ENCODE measurements at places on chromosomes 16 and 17. TPM values are rescaled to one million over a fixed set of nuclear protein-coding genes. Genes with fewer than 3 reads are reported as not detected.

KRTAP4-6 gene
- not detected for total RNA-seq

KLHL10 gene
- 0.07 TPM for total RNA-seq

IL34 gene
- not detected for total RNA-seq

CDH15 gene
- not detected for total RNA-seq

PIK3R6 gene
- 9.0 TPM for total RNA-seq

BICDL2 gene
- 0.23 TPM for total RNA-seq

IRX5 gene
- total RNA-seq = 0.32 TPM

MYH2 gene
- not detected for total RNA-seq

ATP1B2 gene
- 0.16 TPM for total RNA-seq

RGS11 gene
- 0.34 TPM for total RNA-seq

CRISPLD2 gene
- total RNA-seq = 0.50 TPM

PIK3R5 gene
- 56.2 TPM for total RNA-seq

TNS4 gene
- 14.0 TPM for total RNA-seq

C1QTNF1 gene
- not detected for total RNA-seq

METRN gene
- 10.3 TPM for total RNA-seq

SGCA gene
- not detected for total RNA-seq

SLC13A5 gene
- total RNA-seq = not detected

ABCC11 gene
- 0.05 TPM for total RNA-seq

FOXL1 gene
- total RNA-seq = not detected

TBC1D3 gene
- total RNA-seq = not detected

CES1 gene
- total RNA-seq = not detected

FGF11 gene
- 5.6 TPM for total RNA-seq

MIEF2 gene
- total RNA-seq = 5.5 TPM

CNP gene
- total RNA-seq = 74.0 TPM

LPCAT2 gene
- 12.5 TPM for total RNA-seq

COL1A1 gene
- 1.2 TPM for total RNA-seq

GCGR gene
- 0.07 TPM for total RNA-seq

MTMR4 gene
- total RNA-seq = 57.3 TPM

ABCC12 gene
- not detected for total RNA-seq

PYCARD gene
- 66.7 TPM for total RNA-seq

MRPS23 gene
- 41.0 TPM for total RNA-seq

BRIP1 gene
- total RNA-seq = 25.7 TPM

UTP4 gene
- total RNA-seq = 57.9 TPM

PEX12 gene
- total RNA-seq = 3.8 TPM

PLLP gene
- total RNA-seq = 0.23 TPM
